ENCODE measurements at places on chromosomes 3 and 15.
A peak's percentile ranks its signal among the peaks of the same experiment; 100 is the strongest.

- DNase-seq = no peak
These were observed 107.3 kb downstream of the ITPR1 start for GRCh38 chr3:4600493-4600892.

DNA sequence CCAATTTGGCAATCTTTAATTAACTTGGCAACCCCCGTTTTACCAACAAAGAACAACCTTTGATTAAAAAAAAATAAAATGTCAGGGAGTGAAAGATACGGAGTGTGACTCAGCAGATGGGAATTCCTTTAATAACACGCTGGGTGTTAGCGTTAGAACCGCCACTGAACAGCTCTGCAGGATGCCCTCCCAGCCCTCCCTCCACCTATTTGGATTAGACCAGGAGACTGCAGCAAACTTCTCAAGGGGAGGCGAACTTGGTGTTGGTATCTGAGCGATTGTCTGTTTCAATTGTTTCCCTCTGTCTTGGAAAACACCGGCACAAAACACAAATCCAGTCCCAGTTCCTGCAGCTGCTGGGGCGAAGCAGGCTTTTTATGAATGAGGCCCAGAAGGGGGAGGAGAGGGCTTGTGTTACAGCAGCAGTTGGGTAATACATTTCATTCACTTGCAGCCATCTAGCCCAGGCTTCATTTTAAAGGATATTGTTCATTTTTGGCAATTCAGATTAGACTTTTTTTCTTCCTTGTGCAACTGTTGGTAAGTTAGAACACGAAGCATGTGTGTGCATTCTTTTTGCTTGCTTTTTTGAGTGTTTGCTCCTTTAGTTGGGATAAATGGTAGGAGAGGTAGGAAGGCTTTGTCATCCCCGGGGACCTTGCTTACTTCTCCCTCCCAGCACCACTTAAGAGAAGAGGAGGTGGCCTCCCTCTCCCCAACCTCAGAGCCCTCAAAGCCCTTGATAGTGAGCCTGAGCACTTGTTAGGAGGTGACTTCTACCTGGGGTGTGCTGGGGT, 152.3 kb downstream of the IGF1R start:
- no peak for DNase-seq

GRCh38 chr3:155007729-155008128, 72.4 kb upstream of the MME start:
- DNase-seq = no peak

DNA sequence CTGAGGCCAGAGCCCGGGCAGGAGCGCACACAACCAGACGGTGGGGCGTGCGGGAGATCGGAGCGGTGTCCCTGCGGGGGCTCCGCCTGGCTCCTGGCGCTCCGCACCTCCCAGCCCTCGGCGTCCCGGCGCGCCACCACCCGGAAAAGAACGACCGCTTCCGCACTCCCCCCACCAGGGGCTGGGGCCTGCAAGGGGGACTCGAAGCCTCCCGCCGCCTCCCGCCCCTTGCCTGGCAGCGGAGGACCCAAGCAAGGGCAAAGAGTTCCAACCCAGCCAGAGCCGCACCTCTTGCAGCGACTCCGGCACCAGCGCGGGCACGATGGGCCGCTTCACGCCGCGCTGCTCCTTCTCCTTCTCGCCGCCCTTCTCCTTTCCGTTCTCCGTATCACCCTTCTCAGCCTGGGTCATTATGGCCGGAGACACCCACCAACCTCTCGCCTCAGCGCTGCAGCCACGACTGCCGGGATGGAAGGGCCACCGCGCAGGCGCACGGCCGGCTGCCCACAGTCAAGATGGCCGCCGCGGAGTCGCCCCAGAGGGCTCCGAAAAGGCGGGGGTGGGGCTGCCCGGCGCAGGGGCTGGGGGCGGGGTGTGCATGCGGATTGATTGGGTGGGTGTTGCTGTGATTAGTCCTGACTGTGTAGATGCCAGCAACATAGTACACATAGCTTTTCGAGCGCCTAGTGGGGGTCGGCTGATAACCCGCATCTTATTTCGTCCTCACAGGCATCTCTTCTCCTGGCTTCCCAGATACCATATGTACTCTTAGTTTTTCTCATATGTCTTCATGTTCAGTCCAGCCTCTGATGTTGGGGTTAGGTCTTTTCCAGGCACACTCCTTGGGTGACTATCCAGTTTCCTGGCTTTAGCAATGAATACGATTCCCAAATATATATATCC, at the start of gene ACTR8:
TSS of gene ACTR8 (minus strand) at position 462 of the 903 bp plus-strand sequence. CDS start at position 411, 51 bp downstream.
- peak; percentile 82 for DNase-seq
